ENCODE measurements at places on chromosomes 3 and 15. TPM values are rescaled to one million over a fixed set of nuclear protein-coding genes. Genes with fewer than 3 reads are reported as not detected.

Gene GOLGA8F
- total RNA-seq = 0.09 TPM

- DNase-seq = no peak
These were observed 199.5 kb upstream of the LPP start for GRCh38 chr3:187954516-187954872.

DNA sequence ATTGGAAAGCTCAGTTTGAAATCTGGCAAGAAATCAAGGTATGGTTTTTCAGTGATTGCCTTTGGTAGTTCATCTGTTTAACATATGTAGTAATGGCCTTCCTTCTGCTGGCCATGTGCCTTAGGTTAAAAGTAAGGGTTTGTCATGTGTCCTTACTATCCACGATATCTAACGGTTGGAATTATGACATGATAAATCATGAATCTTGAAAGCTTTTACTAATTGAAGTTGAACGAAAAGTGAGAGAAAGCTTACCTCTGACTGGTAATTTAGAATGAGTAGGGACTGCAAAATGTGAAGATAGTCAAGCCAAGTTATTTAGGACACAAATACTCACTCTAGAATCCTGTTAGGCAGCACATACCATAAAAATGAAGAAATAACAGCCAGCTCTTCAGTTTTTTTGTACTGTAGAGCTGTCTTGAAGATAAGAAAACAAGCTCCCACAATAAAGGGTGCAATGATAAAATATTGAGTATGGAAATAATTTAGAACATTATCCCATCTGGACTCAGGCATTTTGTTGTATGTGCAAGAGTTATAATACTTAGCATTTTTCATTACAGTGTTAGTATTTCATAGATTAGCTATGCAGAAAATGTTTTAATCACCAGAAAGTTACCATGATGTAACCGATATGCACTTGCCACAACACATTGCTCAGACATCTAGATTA, 303.4 kb downstream of the ZNF385D start:
- no peak for DNase-seq

Gene CFAP44
- 16.9 TPM for total RNA-seq

Gene TRPC1
- total RNA-seq = 91.6 TPM

DNA sequence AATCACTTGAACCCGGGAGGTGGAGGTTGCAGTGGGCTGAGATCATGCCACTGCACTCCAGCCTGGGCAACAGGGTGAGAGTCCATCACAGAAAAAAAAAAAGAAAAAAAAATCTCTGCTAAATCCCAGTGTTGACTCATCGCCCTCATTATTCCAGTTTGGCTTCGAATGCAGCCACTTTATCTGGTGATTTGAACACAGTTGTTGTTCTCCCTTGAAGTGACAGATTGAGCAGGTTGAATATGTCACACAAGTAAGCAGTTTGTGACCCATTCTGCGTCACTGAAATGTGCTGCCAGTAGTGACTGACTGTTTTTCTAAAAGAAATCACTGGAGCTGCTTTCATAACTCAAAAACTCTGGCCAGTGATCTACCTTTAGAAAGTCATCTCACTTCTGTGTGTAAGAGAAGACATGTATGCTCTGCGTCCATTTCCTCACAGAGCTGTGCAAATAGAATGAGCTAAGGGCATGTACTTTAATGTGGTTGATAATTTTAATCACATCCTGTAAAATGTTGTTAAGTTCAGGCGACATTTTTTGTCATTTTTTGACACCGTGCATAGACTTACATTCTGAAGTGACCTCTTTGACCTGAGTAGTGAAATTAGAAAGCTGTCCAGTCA, 12.5 kb downstream of the DOCK3 start:
- DNase-seq = peak; percentile 58

Gene PAK6
- total RNA-seq = 3.7 TPM

DNA sequence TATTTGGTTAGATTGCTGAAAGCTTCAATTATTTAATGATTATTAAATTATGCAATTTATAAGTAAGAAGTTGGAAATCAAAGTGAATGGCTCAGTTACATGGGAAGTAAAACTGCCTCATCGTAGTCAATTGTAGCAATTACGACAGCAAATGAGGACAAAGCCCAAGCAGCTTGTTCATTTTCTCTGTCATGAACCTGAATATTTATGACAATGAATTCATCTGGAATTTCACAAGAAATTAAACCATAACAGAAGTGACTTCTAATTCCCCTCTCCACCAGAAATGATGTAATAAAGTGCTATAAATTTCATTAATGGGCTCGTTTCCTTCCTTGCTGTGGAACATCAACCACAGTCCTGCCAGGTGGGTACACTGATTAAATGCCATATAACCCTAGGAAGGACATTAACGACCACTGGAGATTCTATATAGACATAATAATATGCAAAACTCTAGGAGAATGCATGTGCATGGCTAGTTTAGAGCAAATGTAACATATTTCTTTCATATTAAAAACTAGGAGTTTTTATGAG, 273.8 kb upstream of the DCBLD2 start:
- DNase-seq = no peak

DNA sequence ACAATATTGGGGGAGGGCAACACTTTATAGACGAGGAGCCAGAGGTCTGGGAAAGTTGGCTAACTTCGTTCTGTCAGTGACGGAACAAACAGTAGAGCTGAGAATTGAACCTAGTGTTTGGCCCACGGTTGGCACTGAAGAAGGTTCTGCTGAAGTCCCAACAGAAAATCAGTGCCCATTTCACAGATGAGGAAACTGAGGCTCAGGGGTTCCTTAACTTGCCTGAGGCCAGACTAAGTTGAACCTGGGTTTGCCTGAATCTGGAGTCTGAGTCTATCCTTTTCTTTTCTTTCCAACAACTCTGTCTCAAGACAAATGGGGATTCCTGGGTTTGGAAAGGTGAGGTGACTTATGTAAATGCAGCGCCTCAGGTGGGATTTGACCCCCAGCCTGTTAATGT, 55.1 kb downstream of the SLC6A6 start:
- no peak for DNase-seq

Gene GPR87
- total RNA-seq = not detected

DNA sequence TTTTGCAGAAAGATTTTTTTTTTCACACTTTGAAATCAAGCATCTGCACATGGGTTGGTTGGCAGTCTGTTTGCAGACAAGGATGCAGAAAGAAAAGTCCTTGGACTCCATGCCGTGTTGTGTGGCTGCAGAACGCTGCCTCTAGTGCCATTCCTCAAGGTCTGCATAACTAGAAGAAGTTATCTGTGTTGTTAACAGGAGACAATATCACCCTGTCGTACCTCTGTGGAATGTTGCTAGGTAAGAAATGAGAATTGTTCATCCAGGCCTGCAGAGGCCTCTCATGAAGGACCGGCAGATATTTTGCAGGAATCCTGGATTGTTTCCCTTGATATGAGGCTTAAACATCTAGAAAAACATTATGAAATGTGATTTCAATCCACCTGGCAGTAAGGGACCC, 58.5 kb upstream of the PPARG start:
- no peak for DNase-seq

- DNase-seq = no peak
These were observed 275.5 kb downstream of the FAM43A start for GRCh38 chr3:194961149-194961548.

DNA sequence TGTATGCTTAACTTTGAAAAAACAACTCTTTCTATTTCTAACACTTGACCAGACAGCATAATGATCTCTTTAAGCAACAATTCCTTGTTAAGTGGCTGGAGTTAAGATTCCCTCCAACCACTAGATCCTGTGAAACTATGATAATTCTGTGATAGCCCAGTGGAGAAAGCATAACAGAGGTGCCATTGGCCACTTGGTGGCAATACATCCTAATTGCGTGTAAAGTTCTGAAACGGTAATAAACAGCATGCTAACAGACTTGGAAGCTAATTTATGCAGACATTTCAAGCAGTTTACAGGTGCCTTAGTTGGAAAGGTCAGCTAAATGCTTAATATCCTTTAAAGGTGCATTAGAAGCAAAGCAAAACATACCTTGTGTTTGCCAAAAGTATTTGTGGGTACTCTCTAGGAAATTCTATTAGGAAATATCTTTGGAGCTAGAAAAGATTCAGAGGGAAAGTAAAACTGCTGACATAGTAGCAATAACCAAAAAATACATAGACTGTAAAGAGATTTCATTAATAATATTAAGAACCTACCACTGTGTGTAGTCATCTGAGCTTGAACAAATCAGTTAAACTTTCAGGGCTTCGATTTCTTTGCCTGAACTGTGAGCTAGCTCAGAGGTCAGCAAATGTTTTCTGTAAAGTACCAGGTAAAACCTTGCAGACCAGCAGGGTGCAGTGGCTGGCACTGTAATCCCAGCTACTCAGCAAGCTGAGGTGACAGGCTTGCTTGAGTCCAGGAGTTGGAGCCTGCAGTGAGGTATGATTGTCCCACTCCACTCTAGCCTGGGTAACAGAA, 19.0 kb upstream of the CSTA start:
- no peak for DNase-seq

Gene EBLN2
- 14.4 TPM for total RNA-seq

Gene KNG1
- total RNA-seq = not detected

- DNase-seq = no peak
These were observed 237.8 kb downstream of the OPA1 start for GRCh38 chr3:193830791-193831191.

- no peak for DNase-seq
These were observed 148.5 kb upstream of the ICE2 start for GRCh38 chr15:60627298-60627943.

GRCh38 chr3:111047042-111047441, 24.6 kb upstream of the NECTIN3 start:
- DNase-seq = no peak

- no peak for DNase-seq
These were observed 171.4 kb upstream of the ALCAM start for GRCh38 chr3:105195260-105195659.

Gene MME
- total RNA-seq = 1.8 TPM

All from cerebellum (tissue), 4 donors.